ENCODE measurements at places on chromosomes 7 and 10.

GRCh38 chr7:28588602-28589001 lies 176.3 kb downstream of the CREB5 start:
- no peak for DNase-seq

GRCh38 chr7:19522486-19522885 lies 186.4 kb downstream of the POLR1F start:
- DNase-seq = no peak

- DNase-seq = no peak
These were observed 28.7 kb upstream of the ARHGAP22 start for GRCh38 chr10:48633381-48634197.

DNA sequence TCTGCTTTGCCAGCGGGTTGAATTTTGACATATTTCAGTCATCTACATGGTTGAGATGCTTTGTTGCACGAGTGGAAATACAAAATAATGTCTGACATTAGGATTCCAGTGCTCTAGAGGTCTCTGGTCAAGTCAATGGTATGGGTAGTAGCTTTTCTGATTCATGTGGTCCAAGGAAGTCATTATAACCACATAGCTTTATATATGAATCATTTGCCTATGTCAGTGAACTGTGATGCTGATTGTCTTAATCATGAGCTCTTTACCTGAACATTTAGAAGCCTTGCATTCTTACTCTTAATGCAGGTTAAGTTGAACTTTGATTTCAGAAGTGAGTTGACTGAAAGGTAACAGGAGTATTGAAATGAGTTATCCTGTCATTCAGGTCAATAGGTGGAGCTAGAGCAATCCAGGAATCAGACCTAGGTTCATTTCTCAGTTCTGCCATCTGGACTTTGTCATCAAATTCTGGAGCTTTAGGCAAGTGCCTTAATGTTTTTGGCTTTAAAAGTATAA lies 3.3 kb downstream of the MAPK8 start:
- no peak for DNase-seq

GRCh38 chr10:35650894-35651293 lies 8.8 kb upstream of the FZD8 start:
- no peak for DNase-seq

GRCh38 chr7:38585572-38586354 lies 45.4 kb downstream of the AMPH start:
- no peak for DNase-seq
